COR-L47 (cell line): ENCODE measurements at places on chromosomes 5 and 9.

GRCh38 chr5:172740428-172741205 is 30.4 kb downstream of the DUSP1 start:
- no peak for DNase-seq

GRCh38 chr5:142295084-142295758 is 29.6 kb downstream of the SPRY4 start:
- no peak for DNase-seq

GRCh38 chr5:15487228-15487627 is 12.8 kb upstream of the FBXL7 start:
- no peak for DNase-seq

GRCh38 chr9:97525451-97525850 is 24.0 kb downstream of the TMOD1 start:
- no peak for DNase-seq

GRCh38 chr5:98773464-98774191 is at the start of gene RGMB:
TSS of gene RGMB (plus strand) at chr5:98773663. CDS start at chr5:98774071, 408 bp downstream.
- peak; percentile 99 for DNase-seq

DNA sequence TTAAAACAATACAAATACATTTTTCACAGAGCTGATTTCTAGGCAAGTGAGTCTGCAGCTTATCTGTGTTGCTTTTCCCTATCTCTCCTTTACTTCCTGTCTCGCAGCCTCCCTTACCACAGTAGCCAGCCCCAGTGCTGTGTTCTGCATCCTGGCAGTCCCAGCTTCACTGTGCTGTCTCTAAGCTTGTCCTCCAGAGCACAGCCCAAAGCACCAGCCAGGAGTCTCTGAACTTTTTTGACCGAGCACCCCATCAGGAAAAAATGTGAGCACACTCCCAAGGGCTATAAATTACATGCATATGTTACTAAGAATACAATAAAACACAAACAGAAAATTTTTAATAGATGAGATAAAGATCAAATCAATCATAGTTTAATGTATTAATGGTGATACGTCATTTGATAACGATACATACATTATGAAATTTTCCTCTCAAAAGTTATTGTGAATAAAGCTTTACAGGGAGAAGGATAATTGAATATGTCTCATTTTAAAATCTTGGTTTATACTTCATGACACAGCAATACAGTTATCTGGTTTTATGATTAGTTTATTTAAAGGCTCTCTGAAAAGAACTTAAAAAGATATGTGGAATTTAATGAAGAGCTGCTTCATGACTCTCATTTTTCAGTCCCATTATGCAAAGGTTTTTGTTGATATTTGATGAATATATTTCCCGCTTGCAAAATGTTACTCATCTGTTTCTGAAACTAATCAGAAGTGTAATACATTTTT is 7.3 kb upstream of the RHOBTB3 start:
- DNase-seq: no peak

DNA sequence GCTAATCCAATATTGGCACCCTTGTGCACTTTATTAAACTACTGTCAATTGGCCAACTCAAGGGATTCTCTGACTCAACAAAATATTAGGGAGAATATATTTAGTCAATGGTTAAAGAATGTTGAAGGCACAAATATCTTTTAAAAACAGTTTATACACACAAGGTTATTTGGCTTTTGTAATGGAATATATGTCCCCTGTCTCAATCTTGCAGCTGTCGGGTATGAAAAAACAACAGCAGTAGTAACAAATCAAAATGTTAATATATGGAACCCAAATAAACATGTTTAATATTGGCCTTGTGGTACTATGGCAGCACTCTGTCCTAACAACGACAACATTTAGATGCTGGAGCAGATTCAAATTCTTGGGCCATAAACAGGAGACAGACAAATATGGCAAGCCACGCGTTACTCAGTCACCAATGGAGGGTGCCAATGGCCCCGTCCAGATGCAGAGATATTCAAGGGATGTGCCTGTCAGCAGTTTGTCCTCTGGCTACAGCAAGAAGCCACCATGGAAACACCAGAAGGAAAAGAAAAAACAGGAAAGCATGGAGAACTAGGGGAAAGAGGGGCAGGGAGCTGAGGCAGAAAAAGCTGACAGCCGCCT is 342.0 kb downstream of the NDUFS4 start:
- DNase-seq: no peak

- no peak for DNase-seq
Observed at GRCh38 chr5:151772029-151772845, 483 bp downstream of the G3BP1 start.
